ENCODE measurements at places on chromosomes 6 and 20.

- no peak for DNase-seq
Measured at GRCh38 chr20:18267815-18268214, 20.5 kb upstream of the ZNF133 start.

DNA sequence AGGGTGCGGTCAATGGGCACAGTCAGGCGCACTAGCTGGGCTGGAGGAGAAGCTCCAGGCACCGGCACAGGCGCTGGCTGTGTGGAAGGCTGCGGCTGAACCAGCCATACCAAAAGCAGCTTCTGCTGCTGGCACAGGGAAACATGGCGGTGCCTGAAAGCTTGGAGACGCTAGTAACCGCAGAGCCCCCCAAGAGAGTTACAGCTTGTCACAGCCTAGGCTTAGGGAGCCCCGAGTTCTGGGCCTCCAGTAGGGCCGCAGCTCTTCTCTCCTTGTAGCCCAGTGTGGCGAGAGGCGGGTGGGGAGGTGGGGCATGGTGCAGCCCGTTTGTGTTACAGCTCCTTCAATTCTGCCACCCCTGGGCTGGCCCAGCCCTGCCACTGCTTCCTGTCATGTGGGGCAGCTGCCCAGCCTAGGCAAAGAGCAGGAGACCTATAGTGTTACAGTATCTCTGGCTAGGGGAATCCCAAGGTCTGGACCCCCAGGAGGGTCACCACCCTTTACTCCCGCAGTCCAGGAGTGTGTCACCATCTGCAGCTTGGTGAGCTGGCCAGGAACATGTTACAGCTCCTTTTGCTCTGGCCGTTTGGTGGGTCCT lies 58.6 kb upstream of the MANEA start:
- DNase-seq: no peak

- no peak for DNase-seq
Measured at GRCh38 chr6:105301756-105302616, 100.9 kb downstream of the PREP start.

GRCh38 chr6:16004934-16005679 lies 123.8 kb upstream of the MYLIP start:
- DNase-seq: no peak

- DNase-seq: no peak
Measured at GRCh38 chr6:37314487-37315156, 39.2 kb upstream of the RNF8 start.

DNA sequence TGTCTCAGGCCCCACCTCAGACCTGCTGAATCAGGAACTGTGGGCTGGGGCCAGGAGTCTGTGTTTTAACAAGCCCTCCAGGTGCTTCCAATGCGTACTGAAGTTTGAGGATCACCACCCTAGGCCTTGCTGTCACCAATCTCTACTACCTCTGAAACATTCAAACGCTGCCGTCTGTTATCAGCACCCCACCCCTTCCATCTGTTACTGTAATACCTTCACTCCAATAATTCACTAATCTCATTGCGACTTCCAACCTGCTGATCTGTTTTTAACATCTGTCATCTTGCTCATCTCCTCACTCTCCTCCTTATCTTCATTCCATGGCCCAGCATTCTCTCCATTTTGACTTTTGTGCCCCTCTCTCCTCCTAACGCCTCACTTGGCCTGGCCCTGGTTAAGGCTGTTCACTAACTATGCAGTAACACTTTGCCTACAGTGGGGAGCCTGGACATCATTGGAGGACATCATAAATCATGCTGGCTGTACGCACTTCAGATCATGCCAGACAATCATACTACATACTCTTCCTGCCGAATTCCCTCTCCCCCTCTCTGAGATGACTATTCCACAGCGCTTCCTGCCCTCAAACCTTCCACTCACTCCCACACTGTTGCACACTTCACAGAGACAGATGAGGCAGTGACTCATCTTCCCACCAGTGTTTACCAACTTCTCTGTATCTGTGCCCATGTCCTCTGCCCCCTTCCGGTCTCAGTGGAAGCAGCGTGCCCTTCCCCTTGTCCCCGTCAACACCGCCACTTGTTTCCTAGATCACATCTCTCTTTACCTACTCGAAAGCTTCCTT lies 3.0 kb upstream of the GUCA1B start:
- DNase-seq: no peak

DNA sequence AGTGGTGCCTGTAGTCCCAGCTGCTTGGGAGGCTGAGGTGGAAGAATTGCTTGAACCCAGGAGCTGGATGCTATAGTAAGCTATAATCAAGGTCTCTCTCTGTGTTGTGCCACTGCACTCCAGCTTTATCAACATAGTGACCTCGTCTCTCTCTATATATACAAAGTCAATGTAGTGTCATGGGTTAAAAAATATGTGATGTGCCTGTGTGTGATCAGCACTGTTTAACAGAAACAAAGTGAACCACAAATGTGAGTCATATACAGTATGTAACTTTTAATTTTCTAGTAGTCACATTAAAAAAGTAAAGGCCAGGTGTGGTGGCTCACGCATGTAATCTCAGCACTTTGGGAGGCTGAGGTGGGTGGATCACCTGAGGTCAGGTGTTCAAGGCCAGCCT lies 85.3 kb upstream of the RNF24 start:
- no peak for DNase-seq

GRCh38 chr20:38926934-38927616 lies 858 bp downstream of the FAM83D start:
- DNase-seq: no peak

- DNase-seq: no peak
Measured at GRCh38 chr6:90303039-90303438, 6.4 kb upstream of the BACH2 start.

DNA sequence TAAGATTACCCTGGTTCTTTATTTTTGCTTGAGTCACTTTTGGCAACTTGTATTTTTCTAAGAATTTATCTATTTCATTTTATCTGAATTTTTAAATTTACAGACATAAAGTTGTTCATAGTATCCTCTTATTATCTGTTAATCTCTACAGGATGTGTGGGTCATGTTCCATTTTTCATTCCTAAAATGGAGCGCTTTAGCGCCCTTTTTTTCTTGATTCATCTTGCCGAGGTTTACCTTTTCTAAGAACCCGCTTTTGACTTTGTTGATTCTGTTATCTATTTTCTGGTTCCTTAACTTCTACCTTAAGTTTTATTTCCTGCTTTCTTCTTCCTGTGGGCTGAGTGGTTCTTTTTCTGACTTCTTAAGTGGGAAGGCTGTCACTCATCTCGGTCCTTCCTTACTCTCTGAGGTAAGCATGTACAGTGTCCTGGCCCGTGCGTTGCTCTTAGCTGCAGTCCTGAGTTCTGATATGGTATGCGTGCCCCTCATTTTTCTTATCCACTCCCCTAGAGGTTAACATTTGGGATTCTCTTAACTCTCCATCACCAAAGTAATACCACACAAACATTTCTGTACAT lies 399.8 kb downstream of the CDC5L start:
- no peak for DNase-seq

DNA sequence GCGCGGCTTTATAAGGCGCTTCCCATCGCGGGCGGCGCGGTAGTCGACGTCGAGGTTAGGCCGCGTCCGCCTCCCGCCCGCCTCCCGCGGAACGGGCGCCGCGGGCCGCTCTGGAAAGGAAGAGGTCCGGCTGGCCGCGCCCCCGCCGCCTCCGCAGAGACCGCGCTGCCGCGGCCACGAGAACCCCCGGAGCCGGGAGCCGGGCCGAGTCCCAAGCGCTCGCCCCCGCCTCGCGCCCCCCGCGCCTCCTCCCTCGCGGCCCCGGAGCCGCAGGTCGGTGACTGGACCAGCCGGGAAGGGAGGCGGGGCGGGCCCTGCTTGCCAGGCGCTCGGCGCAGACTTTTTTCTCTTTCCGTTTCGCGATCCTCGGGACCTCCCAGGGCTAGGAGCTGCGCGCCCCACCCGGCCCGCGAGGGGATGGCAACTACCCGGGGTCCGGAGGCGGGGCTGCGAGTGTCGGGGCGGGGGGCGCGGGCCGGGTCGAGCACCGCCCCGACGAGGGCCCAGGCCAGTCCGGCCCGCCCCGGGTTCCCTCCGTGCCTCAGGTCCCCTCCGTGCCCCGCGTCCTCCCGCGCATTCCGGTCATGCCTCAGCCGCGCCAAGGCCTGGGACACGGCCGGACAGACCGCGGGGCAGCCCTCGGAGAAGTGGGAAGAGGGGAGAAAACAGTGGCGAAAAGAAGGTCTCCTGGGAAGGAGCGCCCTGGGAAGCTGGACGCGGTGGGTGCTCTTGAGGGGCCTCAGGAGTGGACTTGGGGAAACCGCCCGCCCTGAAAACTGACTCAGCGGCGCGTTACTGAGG lies 417 bp upstream of the PXDC1 start:
- DNase-seq: peak; percentile 81

- DNase-seq: no peak
Measured at GRCh38 chr6:55977959-55978665, 102.7 kb upstream of the BMP5 start.
